ENCODE measurements at places on chromosomes 2 and 18. TPM values are rescaled to one million over a fixed set of nuclear protein-coding genes. Genes with fewer than 3 reads are reported as not detected.
A peak's percentile ranks its signal among the peaks of the same experiment; 100 is the strongest.

DUSP19 gene
- polyA plus RNA-seq = 6.4 TPM

GRCh38 chr2:128311216-128311754 is 7.4 kb downstream of the HS6ST1 start:
- DNase-seq = no peak

- no peak for DNase-seq
Measured at GRCh38 chr2:235265348-235265965, 228.4 kb upstream of the AGAP1 start.

DNA sequence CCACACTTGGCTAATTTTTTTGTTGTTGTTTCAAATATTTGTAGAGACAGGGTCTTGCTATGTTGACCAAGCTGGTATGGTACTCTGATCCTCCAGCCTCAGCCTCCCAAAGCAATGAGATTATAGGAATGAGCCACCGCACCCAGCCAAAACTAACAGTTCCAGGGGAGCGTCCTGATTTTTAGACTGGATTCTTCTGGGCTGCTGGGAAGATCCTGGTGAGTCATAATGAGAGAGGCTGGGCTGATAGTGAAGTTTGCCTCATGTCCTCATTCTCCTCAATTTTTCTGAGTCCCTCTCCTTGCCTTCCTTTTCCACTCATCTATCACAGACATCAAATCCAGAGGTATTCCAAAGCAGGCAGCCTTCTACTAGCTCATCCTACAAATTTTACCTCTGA is 81.3 kb downstream of the VSNL1 start:
- no peak for DNase-seq

DNA sequence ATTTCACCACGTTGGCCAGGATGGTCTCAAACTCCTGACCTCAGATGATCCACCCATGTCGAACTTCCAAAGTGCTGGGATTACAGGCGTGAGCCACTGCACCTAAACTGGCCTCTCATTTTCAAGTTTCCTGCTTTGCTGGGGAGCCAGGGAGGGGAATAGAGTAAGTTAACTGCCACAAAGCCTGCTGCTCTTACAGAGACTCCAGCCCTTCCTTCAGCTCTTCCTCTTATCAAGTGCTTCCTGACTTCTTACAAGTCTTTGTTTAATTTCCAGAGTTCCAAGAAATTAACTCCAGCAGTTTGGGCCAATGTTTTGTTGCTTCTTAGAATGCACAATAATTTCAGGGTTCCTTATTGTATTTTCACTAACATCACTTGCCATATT is 24.3 kb upstream of the UBE2F start:
- no peak for DNase-seq

DNA sequence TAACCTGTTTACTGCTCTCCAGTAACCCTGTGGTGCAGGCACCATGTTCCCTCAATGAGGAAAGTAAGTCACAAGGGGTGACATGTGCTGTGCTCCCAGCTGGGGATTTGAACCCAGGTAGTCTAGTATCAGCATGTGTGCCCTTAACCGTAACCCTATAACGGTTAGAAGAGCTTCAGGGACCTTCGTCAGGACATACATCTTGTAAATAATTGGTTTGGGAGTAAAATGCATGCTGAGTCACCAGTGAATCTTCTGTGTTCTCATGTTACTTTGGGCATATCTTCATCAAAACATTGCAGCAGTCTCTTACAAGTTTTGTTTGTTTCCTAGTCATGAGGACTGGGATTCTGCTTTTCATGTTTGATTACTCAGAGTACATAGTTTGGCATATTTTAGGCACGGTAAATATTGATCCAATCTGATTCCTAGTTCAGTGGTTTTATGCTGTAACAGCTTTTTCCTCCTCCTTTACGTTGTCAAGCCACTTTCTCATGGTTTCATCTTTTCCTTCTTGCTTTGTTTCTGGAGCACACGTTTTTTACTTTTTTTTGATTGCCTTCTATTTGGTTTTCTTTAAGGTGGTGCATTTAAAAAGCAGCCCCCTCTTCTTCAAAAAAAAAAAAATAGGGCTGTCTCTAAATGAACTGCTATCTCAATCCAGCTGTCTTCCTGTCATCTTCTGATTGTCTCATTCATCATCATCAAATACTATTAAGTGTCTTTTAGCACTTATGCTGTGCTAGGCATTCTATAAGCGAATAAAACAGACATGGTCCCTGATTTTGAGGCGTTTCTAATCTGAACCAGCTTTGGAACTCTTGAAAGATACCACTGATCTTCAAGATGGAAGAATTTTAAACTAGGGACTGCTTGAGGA is 50.4 kb downstream of the CLIP4 start:
- DNase-seq = no peak

DNA sequence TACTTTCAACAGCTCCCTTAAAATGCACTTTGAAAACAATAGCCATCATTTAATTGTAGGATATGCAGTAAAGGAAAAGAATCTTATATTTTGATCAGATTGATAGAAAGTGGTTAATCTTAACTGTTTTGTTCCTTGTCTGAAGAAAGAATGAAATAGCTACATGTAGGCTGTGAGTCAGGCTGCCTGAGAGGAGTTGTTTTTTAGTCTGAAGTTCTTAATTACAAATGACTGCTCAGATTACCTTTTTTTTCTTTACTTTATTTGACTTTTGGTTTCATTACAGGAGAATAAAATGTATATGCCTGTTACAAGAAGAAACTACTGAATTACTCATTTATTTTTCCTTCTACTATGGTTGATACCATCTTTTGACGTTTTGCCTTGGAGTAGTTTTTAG is 56.8 kb downstream of the AGFG1 start:
- DNase-seq = no peak

RALB gene
- 113 TPM for polyA plus RNA-seq

DNA sequence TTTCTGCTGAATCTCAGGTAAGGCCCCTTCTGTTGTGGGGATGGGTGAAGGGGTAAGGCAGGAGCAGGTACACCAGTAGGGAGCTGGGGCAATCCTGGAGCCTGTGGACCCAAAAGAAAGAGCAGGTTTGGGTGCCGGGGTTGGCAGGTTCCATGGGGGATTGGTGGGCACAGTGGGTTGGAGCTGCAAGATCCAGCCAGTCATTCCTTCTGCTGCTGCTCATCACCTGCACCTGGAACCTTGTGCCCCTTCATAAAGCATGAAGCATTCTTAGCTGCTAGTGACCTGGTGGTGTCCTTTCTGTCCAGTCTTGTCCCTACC is 24.9 kb downstream of the FHOD3 start:
- DNase-seq = no peak

- DNase-seq = no peak
Measured at GRCh38 chr2:162280654-162281053, 37.4 kb upstream of the FAP start.

DNA sequence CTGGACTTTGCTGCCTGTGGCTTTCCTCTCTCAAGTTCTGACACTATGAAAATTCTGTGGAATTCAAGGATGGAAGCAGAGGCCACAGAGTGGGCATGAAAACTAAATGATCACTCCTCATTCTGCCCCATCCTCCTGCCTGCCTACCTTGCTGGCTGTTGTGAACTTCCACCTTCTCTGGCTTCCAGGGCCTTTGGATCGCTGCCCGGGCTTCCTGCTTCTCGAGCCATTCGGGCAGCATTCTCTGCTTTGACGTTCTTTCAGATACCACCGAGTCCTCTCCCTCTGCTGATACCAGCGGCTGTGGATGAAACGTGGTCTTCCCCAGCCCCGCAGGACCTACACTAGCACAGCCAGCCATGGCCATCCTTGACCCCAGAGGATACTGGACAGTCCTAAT is 327.7 kb upstream of the SLC14A2 start:
- no peak for DNase-seq

- DNase-seq = peak; percentile 81
Measured at GRCh38 chr2:178152033-178152432, 39.8 kb downstream of the RBM45 start.

ACTR1B gene
- polyA plus RNA-seq = 47.3 TPM

DNA sequence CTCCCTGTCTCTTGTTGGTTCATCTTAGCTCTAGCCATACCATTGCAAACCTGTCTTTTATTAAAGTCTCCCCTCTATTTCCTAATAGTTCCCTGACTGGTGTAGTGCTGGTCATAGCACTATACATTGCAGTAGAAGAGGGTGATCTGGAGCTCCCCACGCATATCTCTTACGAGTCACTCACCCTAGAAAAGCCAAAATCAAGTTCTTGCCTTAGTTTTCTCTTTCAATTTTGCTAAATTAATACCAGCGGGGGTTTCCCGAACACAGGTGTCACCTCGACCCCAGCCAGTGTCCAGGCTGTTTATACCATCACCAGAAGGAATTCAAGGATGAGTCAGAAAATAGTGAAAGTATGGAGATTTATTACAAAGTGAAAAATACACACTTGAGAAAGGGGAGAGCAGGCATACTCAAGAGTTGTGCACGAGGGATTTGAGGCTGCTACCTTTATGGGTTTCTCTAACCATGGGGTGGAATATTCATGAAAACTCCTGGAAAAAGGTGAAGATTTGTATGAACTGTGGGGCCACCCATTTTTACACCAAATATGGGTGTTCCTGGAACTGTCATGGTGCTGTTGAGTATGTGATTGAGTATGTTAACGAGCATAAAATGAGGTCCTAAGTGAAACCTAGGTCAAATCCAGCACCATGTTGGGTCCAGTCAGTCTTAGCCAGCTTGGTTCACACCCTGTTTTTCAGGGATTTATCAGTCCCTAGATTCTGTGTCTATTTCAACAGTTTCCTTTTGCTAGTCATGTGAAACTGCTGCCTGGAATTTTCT is 20.2 kb downstream of the PROKR1 start:
- no peak for DNase-seq

DNA sequence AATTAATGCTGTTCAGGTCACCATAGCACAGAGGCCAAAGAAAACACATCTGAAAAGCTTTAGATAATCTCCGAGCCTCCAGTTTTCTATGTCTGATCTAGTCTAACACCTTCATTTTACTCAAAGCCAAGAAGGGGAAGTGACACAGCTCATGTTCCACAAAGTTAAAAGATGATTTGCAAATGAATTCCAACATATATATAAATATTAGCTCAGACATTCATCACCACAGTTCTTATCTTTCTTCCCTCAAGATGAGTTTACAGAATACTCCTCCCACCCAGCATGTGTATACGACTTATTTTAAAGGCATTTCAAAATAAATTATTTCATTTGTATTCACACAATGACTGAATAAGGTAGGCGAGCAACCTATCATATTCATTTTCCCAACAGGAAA is 82.4 kb downstream of the AAK1 start:
- no peak for DNase-seq

- no peak for DNase-seq
Measured at GRCh38 chr2:35081001-35081621, 1274.5 kb upstream of the CRIM1 start.

SERPINB10 gene
- polyA plus RNA-seq = 0.40 TPM

SCYGR7 gene
- not detected for polyA plus RNA-seq

DNA sequence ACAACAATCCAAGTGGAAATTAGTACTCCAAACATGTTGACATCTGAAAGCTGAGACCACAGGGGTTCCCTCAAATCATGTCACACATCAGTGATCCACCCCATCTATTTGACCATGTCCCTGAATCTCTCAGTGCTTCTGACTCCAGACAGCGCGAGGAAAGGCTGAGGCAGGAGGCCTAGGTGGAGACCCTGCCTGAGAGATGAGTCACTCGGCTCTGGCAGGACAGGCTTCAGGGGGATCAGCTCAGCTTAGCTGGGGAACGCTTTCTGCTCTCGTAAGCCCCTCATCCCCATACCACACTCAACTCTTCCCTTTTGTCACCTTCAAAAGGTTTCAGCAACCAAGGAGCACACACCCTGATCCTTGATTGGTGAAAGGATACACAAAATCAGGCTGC is 5.8 kb upstream of the FAM228A start:
- DNase-seq = no peak

DNA sequence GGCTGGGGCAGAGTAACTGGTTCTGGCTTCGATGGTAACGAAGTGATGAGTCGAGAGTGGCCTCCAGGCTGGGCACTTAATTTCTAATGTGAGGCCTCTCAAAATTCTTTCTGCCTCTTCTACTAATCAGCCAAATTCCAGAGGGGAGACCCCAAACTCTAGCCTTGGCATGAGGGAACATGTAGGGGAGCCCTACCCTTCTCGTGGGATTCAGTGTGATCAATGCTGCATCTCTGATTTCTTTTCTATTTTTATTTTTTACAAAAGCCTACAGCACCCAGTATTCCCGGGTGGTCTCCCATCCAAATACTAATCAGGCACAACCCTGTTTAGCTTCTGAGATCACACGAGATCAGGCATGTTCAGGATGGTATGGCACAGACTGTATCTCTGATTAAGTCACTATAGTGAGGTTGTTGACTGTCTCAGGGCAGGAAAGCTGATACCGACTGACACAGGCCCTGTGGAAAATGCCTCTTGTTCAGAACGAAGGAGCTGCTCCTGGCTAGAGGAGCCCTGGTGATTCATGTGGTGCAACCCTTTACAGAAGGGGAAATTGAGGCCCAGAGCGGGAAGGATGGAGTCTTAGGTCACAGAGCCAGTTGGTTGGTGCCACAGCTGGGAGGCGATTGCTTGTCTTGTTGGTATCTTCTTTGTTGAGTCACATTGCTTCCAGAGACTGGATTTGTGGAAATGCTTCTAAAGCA is 126.3 kb upstream of the HS6ST1 start:
- DNase-seq = no peak

WNT6 gene
- not detected for polyA plus RNA-seq

- peak; percentile 82 for DNase-seq
Measured at GRCh38 chr18:5238371-5238976, 41.4 kb upstream of the AKAIN1 start.

DNA sequence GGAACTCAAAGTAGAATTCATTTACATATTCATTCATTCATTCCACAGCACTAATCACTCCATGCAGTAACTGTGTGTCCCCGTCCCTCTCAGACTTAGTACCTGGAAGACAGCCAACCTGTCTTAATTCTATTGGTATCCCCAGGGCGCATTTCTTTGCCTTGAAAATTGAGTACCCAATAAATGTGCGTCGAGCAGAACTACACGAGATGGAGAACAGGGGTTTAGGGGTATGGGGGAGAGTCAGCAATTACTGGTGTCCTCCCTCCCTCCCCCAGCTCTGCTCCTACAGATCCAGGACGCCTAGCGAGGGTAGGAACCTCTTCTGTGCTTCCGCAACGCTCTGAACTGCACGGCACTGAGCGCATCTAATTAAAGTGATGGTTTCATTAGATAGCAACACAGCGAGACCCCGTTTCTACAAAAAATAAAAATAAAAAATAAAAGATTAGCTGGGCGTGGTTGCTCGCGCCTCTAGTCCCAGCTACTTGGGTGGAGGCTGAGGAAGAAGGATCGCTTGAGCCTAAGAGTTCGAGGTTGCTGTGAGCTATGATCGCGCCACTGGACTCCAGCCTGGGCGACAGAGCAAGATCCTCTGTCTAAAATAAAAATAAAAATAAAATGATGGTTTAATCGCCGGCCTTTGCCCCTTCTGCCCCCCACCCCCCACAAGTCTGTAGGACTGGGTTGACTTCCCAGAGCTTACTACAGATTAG is 614 bp upstream of the FKBP1B start:
- DNase-seq = no peak

GRCh38 chr2:134852518-134852917 is 14.1 kb downstream of the ACMSD start:
- no peak for DNase-seq

CLEC4F gene
- polyA plus RNA-seq = 0.10 TPM

ASAP2 gene
- polyA plus RNA-seq = 41.8 TPM

GRCh38 chr2:2180446-2180845 is 150.6 kb downstream of the MYT1L start:
- no peak for DNase-seq

GRCh38 chr2:164760179-164760578 is 81.4 kb downstream of the COBLL1 start:
- no peak for DNase-seq

GRCh38 chr2:65407240-65407639 is 25.2 kb downstream of the SPRED2 start:
- no peak for DNase-seq

All from left lung (tissue), 14 donors.